ENCODE measurements at places on chromosomes 16 and 17.

GRCh38 chr17:67359960-67360791 is 6.2 kb downstream of the PSMD12 start:
- no peak for ATAC-seq

DNA sequence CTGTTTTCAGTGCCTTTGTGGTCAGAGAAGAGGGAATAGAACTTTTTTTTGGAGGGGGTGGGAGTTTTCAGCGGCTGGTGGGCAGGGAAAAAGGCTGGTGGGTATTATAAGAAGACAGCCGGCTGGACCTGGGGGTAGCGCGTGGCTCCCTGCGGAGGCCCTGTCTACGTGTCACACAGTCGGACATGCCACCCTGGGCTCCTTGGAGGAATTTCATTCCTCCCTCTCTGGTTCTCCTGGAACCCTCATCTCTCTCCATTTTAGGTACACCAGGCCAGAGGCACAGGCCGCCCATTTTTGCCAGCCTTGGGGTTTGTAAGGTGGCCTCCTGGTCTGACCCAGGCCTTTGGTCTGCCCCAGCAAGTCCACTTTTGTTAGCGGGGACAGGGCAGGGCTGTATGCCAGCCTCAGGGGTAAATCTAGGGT is 908 bp downstream of the FKBP10 start:
- no peak for ATAC-seq

DNA sequence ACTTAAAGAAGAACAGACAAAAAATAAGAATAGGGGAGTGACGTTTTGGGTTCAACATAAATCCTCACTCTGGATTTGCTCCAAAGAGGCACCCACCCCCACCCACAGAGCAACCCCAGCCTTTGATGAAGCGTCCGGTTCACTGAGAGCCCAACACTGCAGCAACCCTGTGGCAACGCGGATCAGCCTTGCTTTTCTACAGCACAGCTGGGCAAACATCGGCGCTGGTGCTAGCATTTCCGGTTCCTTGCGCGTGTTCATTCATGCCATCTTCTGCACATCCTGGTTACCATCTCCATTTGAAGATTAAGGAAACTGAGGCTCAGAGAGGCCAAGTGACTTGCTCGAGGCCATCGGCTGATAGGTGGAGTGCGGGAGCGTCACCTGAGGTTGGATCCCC is 8.7 kb upstream of the GINS2 start:
- peak; percentile 61 for ATAC-seq

GRCh38 chr16:56615353-56615752 is 7.0 kb downstream of the MT2A start:
- ATAC-seq = no peak

DNA sequence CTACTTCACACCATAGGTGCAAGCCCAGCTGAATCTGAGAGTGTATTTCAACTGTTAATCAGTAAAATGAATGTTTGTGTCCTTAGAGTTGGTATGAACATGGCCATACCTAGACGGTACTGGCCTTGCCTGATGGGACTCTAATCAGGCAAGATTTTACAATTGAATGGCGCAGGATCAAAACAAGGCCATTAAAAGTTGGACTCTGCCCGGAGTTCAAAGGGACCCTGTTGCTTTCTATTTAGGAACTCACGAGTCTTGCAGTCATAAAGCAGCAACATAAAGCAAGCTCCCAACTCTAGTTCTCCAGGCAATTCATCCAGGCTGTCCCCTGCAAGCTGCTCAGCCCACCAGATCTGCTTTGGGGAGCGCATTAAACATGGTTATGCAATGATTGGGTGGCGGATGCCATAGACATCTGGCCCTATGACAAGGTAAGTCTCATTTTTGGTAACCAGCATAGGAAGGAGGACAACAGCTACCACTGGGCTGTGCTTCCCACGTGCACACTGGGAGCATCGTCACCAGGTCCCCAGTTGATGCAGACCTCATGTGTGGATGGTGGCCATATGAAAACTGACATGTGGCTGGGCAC is 8.8 kb downstream of the TMEM186 start:
- no peak for ATAC-seq

- no peak for ATAC-seq
Measured at GRCh38 chr17:6706996-6707395, 6.2 kb downstream of the SLC13A5 start.

GRCh38 chr16:27826081-27826892 is 237.2 kb downstream of the GSG1L start:
- ATAC-seq = no peak

- no peak for ATAC-seq
Measured at GRCh38 chr17:27265333-27265732, 28.6 kb upstream of the WSB1 start.

- ATAC-seq = no peak
Measured at GRCh38 chr16:56861092-56861610, 3.9 kb upstream of the SLC12A3 start.

DNA sequence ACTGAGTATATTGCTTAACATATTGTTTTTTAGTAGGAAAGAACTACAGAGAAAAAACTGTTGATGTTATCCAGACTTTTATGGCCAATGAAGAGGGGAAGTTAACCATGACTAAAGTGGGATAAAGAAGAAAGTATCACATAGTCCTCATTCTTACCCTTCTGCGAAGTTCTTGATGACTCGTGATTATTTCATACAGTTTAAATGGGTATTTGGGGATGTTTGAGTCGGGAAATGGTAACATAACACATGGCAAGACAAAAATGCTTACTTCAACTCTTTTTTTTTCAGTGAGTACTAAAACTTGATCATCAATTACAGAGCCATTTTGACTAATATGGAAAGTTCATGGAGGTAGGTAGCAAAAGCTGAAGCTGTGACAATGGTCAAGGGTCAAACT is 4.9 kb downstream of the POLG2 start:
- no peak for ATAC-seq

GRCh38 chr16:69384974-69385373 is 833 bp downstream of the TERF2 start:
- no peak for ATAC-seq

DNA sequence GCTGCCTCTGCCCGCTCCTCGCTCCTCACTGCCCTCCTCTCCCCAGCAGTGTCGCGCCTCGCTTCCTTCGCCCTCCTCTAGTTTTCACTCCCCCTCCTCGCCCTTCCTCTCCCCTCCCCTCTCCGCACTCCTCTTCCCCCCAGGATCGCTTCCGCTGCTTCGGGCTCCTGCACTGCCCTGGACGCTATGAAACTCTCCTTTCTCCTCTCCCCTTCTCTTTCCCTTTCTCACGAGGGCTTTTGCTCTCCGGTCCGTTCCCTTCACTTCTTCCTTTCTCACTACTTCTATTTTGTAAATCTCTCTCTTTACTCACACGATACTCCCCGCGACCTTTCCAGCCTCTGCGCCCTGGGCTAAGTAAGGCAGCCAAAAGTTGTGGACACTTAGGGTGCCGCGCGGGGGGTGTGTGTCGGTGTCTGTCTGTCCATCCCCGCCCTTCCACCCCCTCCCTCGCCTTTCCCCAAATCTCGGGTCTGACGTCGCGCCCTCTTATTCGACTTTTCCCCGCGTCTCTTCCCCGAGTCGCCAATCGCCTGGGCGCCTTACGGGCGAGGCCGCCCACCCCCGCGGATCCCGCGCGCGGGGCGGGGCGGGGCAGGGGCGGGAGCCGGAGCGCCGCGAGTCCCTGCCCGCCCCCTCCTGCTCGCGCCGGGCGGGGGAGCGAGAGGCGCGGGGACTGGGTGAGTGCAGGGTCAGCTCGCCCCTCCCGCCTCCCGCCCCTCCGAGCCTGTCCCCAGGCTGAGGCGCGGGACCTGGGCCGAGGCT is at the start of gene IRX3:
Gene IRX3, minus strand, starts transcription at position 422 of the 765 bp plus-strand sequence. CDS start 737 bp downstream, outside the sequence.
- peak; percentile 78 for ATAC-seq

DNA sequence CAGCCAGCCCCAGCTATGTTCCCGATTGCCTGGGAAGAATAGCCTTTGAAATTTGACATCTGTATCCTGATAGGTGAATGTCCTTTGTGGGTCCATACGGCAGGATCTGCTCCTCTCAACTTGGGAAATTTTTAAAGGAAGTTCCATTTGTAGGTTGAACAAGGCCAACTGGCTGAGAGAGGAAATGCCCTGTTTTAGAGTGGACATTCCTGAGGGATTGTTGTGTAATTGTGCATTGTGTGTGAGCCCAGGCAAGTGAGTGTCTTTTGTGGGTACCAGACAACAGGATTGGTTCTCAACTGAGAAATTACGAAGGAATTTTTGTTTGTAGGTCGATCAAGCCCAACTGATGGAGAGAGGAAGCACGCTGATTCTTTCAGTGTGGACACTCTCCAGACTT is 2.6 kb upstream of the CPHXL2 start:
- ATAC-seq = no peak

- ATAC-seq = no peak
Measured at GRCh38 chr17:40625311-40625710, 22.3 kb downstream of the SMARCE1 start.

- ATAC-seq = no peak
Measured at GRCh38 chr16:66740010-66740409, 11.4 kb downstream of the DYNC1LI2 start.

- ATAC-seq = no peak
Measured at GRCh38 chr16:84700446-84701300, 873 bp downstream of the USP10 start.

DNA sequence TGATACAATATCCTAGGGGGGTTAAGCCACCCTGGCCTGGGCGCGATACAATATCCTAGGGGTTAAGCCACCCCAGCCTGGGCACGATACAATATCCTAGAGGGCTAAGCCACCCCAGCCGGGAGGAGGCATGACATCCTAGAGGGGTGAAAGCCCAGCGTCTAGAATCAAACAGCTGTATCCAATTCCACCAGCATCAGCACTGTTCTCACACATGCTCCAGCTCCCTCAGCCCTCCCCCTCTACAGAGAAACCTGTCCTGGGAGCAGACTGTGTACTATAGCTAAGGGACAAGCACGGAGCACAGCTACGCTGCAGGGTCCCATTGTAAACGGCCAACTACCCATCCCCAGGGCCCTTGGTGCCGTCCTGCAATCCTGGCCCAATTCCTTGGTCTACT is 6.2 kb downstream of the GINS2 start:
- no peak for ATAC-seq

DNA sequence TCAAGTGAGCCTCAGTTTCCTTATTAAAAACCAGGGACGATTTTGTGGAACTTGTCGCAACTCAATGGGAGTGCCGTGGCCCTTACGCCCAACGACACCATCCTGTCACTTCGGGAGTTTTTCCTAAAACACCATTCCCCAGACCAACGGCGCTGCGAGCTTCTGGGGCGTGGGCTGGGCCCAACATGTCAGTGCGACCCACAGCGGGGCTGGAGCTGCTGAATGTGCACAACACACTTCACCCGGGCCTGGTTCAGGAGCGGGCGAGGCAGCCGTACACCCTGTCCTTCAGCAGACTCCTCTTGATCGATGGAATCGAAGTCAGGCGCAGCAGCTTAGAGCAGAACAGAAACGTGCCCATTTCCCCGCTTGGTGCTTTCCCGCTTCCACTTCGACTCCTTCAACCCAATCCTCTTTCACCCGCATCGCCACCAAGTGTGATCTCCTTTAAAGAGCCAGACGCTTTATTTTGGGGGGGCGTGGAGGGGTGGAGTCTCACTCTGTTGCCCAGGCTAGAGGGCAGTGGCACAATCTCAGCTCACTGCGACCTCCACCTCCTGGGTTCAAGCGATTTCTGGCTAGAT is 13.2 kb upstream of the SLC7A5 start:
- ATAC-seq = no peak

- no peak for ATAC-seq
Measured at GRCh38 chr16:67907397-67908180, 14.5 kb downstream of the PSKH1 start.

DNA sequence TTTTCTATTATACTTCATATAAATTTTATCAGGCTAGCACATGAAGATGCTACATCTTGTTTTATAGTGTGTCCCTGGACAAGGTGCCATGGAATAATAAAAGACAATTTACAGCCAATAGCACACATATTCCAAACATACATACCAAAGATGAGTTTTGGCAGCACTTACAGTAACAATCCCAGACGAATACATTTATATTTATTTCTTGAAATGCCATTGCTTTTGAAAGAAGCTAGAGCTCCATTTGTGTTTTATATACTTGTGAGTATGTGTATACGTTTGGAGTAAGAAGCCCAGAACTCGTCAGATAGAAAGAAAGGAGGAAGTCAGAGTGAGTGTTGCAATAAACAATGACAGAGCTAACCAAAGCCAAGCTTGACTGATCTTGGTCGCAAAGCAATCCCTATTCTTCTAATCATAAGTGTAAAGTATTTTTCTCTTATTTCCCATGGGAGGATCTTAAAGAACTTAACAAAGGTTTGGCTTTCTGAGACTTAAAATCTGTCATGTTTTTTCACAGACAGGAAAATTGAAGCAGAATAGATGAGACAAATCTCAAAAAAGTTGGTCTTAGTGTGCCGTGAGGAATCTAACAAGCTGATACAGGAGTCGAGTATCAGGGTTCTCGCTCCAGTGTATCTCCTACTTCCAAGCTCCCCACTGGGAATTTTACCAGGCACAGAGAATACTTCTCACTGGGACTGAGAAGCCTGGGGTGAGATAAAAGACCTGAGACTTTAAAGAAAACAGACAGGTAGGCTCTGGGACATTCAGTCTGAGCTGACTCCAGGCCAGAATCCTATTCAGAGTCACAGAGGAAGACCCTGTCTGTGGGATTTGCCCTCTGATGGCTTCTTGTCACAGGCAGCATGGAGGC is 175.4 kb downstream of the AATF start:
- no peak for ATAC-seq

DNA sequence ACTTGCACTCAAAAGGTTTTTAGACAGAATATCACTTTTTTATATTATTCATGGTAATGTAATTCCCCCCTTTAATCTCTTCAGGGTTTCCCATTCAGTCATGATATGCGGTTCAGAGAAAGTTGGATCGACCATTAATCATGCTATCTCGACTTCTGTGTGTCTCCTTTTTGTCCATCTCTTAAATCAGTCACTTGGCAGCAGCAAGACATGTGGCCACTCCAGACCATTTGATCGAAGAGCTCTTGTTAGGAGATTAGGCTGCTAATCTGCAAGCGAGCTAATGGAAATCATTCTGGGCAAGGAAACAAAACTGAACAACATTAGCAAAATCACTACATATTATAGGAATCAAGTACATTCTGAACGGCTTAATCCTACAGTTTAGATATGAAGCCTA is 449.9 kb downstream of the WWOX start:
- ATAC-seq = no peak

GRCh38 chr17:4858068-4858881 is 25.1 kb downstream of the MINK1 start:
- ATAC-seq = no peak

DNA sequence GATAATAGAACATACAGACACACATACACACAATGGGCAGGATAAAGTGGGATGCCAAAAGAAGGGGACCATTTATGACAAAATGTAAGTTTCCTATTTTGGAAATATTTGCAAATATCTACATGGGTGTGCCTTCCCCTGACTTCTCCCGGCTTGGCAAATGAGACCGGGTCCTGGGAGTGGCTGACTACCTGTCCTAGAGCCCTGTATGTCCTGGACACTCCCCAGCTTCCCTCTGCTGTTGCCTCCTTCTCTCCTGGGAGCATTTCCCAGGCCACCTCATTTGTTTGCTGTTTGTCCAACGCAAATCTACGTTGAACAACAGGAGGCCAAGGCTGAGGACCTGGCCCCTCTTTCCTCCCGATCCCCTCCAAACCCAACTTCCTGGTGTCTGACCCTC is 16.9 kb downstream of the PECAM1 start:
- ATAC-seq = no peak
